ENCODE measurements at places on chromosomes 13 and 19.

- no peak for DNase-seq
Observed at GRCh38 chr13:28572871-28573270, 77.9 kb upstream of the FLT1 start.

GRCh38 chr19:17325881-17326594, 8.6 kb downstream of the ANO8 start:
- DNase-seq: no peak

DNA sequence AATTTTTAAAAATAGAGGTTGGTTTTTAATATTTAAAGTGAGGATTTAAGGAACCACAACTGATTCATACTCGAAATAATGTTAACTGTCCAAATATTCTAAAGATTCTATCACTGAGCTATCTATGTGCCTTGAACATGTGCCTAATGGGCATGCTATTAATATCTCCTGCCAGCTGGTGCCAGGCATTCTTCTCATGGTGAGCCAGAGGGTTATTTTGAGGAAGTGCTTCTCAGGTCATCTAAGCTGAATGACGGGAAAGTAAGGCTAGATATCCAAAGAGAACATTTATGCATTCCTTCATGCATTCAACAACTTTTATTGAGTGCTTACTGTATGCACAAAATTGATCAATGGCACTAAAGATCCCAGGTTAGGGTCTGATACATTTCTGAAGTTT, 138.2 kb downstream of the PIBF1 start:
- no peak for DNase-seq

- DNase-seq: no peak
Observed at GRCh38 chr13:84940167-84940566, 859.1 kb downstream of the SLITRK6 start.

GRCh38 chr13:113533161-113533840, 42.8 kb upstream of the DCUN1D2 start:
- DNase-seq: no peak

DNA sequence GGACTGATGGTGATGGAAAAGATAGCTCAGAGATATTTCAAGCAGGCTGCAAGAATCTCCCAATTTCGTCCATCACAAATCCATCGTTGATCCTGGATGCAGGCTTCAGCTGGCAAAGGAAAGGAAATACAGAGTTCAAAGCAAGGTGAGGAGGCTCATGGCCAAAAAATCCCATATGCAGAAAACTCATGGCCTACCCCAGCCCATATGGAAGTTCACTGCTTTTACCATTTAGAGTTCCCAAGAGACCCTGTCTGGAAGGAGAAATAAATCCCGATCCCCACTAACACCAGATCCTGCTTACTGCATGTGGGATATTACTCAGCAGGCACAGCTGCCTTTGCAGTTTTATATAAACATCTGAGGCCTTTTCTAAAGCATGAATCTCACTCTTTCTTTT, 412.9 kb upstream of the SPRY2 start:
- no peak for DNase-seq

DNA sequence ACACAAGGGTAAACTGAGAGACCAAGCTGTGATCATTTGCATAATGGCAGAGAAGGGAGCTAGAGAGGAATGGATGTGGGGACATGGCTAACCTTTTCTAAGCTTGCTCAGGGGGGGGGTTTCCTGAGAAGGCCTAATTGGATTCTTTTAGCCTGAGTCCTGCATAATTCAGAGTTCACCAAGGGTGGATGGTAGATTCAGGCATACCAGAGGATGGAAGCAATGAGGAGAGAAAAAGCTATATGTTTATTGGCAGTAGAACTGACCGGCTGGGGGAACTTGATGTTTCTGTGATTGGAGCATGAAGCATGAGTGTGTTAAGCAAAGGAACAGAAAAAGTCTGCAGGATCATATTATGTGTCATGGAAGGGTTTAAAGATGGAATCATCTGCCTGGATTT, 65.9 kb upstream of the KLF12 start:
- DNase-seq: no peak

GRCh38 chr13:67416047-67416925, 186.2 kb upstream of the PCDH9 start:
- no peak for DNase-seq

DNA sequence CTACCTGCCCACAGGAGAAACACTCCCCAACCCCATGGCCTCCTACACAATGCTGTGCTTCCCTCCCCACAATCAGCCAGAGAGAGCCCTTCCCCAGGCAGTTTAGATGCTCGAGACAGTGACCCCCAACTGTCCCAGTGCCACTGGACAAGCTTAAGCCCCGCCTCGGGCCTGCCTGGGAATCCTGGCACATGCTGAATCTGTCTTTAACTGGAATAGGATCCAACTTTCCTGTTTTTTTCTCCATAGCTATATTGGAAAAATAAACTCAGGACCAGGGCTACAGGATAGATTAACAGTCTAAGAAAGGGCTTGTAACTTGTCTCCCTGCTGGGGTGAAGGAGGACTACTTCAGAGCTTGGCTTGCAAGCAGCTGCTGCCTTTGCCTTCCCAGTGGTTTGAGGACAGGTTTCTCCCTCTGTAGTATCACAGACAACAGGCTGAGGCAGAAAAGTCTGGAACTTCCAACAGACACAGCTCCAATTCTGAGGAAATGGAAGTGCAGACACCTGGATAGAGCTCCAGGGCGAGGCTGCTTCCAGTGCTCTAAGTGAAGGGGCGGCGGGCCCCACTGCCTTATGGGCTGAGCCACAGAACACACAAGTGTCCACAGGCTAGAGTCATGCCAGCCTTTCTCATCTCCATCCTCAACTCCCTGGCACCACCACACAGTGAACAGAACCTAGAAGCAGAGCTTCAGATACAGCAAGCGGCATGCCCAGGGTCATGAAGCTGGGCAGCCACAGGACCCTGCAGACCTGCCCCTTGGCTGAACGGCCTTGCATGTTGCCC, 228.3 kb downstream of the TUBA3C start:
- DNase-seq: no peak

GRCh38 chr19:46529622-46530451, 34.2 kb upstream of the PNMA8B start:
- peak; percentile 68 for DNase-seq

DNA sequence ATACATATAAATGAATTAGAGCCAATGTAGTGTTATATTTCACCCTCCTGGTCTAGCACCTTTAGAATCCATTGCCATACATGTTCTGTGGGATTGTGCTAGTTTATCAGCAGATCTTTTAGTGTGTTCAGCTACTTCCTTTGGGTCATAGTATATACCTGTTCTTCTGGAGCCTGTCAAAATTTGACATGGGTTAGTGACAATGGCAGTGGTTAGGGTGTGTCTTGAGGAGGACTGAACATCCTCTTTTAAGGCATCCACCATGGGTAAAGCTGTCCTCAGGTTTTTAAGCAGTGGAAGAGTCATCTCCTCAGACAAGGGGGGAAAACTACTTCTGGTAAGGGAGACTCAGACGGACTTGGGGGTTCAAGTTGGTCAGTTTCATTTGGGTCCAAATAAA, 29.4 kb downstream of the DNAJC3 start:
- DNase-seq: no peak

- DNase-seq: no peak
Observed at GRCh38 chr13:48678316-48678715, 24.6 kb downstream of the CYSLTR2 start.
